ENCODE measurements at places on chromosomes 13 and 19.

GRCh38 chr19:38152461-38153379, 71.3 kb downstream of the DPF1 start:
- no peak for DNase-seq

- peak; percentile 91 for DNase-seq
Measured at GRCh38 chr13:30870049-30870884, 35.8 kb upstream of the MEDAG start.

DNA sequence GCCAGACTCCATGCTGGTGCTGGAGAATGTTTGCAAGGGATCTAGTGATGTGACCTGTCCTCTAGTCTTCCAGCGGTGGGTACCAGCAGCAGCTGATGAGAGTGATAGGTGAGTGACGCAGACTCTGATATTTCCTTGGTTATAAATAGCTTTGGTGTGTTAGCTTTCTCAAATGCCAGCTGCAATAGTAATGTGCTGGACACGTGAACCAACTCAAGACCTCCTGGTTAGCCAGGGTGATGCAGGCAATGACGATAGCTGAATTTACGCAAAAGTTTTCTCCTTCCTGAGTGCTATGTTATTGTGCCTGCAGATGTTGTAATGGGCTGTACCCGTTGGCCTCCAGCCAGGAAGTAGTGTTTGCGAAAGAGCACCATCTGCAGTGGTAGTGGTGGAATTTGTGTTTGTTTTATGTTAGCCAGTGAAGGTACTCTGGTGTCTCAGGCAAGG, 129.5 kb downstream of the CYSLTR2 start:
- peak; percentile 64 for DNase-seq

- no peak for DNase-seq
Measured at GRCh38 chr19:34664168-34664567, 12.8 kb downstream of the SCGB2B2 start.

DNA sequence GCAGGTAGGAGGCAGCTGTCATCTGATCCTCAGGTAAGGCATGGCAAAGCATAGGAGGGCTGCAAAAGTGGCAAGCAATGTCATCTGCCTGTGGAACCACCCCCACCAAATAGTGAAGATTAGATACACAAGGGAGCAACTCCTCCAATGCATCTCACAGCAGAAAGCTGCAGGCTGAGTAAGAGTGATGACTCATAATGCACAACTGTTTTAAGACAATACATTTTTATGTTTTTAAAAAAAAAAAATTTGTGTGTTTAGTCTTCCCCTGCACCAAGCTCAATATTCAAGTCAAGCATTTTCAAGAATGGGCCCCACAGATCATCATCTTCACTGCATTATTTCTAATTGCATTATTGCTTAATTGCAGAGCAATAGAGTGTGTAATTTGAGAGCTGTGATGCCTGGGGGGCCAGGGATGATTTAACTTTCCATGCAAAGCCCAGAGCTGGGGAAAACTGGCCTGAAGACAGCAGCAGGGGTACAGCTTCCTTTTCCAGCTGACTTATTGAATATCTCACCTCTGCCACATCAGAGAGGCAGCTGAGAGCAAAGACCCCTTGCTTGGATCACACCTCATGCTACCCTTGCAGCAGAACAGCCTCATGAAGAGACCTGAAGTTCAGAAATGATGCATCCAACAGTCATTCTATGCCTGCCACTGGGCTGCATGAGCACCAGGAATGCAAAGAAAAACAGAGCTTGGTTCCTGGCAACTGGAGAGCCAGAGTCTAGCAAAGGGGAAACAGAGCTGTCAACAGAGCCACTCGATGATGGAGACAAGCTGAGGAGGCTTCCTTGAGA, 22.7 kb upstream of the POP4 start:
- DNase-seq, result no peak

DNA sequence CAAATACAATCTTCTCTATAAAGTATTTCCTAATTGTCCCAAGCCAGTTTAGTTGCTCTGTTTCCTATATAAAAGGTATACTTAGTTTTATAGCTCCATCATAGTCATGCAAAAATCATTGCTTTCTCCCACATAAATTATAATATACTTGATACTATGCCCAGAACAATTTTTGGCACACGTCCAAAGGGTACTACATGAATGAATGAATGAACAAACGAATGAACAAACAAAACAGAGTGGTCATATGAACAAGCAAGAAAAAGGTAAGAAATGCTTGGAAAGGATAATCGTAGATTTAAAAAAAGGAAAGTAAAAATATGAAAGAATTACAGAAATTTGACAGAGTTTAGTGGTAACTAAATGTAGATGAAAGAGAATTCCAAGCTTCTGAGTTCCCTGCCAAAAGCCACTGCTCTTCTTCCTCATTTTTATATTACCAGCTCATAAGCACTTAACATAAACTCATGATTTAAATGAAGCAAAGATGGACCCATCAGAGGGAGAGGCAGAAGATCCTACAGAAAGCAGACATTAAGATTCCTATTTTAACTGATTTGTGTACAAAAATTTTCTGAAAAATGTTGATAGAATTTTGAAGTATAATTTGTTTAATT, 123.2 kb downstream of the ENOX1 start:
- no peak for DNase-seq

GRCh38 chr19:37980419-37981170, 73.6 kb downstream of the SIPA1L3 start:
- no peak for DNase-seq

GRCh38 chr13:20997301-20998161, 63.9 kb downstream of the LATS2 start:
- no peak for DNase-seq

DNA sequence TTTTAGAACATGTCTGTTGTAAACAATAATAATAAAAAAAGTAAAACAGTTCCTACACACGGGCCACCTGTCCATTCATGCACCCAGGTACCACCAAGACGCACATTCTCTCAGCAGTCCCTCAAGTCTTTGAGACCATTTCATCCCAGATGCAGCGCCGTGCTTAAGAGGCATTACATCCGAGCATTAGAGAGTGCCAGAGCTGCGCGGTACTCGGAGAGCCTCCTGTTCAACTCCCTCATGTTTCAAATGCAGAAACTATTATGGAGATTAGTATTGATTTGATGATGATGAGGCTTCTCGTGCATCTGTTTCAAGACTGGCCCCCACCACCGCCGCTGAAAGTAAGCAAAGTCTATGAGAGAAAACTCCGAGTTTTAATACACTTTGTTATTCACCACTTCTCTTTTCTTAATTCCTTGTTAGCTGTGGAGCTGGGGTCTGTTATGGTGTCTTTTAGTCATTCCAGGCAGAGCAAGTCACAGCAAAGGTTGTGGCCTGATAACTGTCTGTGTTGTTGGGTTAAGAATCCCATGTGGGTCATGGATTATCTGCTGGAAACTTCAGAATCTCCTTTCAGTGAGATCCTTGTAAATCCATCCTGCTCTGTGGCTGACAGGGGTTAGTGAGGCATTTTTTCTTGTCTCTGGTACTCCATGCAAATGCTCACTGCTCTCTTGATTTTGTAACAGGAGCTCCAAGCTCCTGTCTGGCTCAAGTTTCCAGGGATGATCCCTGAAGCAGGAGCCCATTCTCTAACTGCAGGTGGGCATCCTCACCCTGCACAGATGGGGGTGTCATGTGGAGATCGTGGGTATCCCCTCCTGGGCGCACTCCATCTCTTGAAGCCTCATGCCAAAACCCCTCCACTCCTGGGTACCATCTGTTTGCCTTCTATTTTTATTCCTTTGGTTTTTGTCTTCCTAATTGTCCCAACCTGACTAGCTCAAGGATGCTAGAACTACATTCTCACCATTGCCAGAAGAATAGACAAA, 74.9 kb upstream of the MTIF3 start:
- DNase-seq, result no peak

GRCh38 chr19:29497241-29497640, 28.6 kb upstream of the VSTM2B start:
- DNase-seq, result no peak

- no peak for DNase-seq
Measured at GRCh38 chr13:27496536-27497273, 46.3 kb upstream of the MTIF3 start.

DNA sequence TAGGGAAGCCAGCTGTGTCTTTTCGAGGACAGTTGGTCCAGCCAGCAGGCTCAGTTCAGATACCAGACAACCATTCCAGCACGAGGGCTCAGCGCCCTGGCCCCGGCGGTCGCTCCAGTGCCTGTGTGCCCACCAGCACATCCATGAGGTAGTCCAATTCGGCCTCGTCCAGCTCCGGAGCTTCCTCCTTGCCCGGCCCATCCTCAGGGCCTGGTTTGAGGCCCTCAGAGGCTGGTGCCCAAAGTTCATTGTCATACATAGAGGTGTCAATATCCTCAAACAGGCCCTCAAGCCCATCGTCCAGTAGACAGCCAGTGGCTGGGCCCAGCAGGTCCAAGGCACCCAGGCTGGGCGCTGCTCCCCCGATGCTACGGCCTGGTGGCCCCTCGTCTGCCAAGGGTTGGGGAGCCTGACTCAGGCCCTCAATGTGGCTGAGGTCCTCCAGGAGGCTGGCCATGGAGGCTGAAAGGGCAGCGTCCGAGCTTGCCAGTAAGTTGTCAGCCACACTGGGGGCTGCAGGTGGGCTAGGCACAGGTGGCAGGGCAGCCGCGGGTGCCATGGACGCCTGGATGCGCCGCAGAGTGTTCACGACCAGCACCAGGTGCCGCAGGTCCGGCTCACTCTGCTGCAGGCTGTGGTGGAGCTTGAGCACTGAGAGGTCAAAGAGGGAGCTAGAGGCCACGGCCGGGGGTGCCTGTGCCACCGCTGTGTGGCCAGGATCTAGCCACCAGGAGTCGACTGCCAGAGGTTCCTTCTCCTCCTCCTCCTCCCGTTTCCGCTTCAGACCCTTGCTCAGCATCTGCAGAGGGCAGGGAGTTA, 2.8 kb downstream of the SERTAD1 start:
- DNase-seq, result no peak

DNA sequence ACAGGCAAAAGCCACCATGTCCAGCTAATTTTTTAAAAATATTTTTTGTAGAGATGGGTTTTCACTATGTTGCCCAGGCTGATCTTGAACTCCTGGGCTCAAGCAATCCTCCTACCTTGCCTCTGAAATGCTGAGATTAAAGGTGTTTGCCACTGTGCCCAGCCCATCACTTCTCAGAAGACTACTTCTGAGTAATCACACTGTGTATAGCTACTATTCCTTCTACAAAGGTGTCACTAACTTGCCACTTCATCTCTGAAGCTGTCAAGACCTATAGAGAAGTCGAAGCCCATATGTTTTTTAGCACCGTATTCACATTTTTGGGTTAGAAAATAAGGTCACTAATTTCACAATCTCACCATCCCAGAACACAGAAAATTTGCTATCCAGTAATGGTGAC, 36.0 kb upstream of the FNDC3A start:
- no peak for DNase-seq

DNA sequence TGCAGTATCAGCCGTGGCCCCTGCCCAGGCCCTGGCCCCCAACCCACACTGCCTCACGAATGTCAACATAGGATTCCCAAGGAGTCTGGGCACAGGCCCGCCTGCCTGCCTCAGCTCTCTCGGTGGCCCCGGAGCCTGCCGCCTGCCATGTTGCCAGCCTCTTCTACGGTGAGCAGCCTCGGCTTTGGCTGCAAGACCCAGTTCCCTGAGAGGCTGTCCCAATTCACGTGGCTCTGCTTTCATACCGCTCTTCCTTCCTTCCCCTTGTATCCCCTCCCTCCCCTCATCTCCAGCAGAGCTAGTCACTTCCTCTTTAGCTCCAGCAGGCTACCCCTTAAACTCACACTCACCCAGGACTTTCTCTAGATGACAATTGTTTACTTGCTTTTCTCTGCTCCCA, 42.7 kb downstream of the SERP2 start:
- no peak for DNase-seq

GRCh38 chr19:49492573-49493405, 3.4 kb upstream of the RPS11 start:
- DNase-seq, result no peak

- DNase-seq, result no peak
Measured at GRCh38 chr13:45368005-45368404, 27.0 kb upstream of the TPT1 start.

DNA sequence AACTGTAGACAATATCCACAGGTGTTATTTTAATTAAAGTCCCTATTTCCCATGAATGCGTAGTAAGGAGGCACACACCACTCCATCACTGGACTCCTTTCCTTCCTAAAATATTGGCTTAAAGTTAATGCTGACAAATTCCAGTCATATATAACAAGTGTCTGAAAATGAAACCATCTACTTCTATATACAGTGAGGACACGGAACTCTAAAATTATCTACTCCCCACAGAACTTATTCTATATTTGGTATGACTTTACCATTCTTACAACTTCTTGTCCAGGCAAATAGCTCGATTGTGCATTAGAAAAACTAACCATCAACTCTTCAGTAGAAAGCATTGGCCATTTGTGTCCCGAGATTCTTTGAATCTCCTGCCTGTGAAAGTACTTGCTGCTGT, 1560.2 kb downstream of the EFNB2 start:
- DNase-seq, result no peak

- no peak for DNase-seq
Measured at GRCh38 chr13:27279506-27279905, 8.9 kb downstream of the RASL11A start.

DNA sequence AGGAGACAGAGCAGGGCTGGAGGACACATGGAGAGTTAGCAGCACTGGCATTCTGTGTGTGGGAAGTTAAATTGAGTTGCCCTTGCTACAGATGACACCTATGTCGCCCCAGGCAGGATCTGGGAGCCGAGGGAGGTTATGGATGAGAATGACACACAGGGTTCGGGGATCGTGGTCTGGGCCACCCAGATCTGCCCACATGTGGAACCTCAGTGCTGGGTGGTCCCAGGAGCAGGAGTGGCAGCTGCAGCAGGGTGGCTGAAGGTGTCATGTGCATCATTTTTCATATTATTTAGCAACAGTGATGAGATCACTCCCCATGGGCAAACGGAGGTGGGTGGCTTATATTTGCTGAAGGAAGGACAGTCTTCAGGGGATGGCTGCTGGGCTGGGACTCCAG, 3.2 kb downstream of the IL17D start:
- DNase-seq, result no peak

- no peak for DNase-seq
Measured at GRCh38 chr13:110498327-110498726, 63.2 kb downstream of the RAB20 start.

- DNase-seq, result no peak
Measured at GRCh38 chr13:89352384-89352783, 1681.2 kb downstream of the SLITRK5 start.

GRCh38 chr19:29495091-29495490, 30.7 kb upstream of the VSTM2B start:
- no peak for DNase-seq

- DNase-seq, result no peak
Measured at GRCh38 chr13:76797361-76797760, 88.8 kb downstream of the KCTD12 start.

GRCh38 chr13:100363285-100363711, 225.3 kb downstream of the GGACT start:
- no peak for DNase-seq

GRCh38 chr19:38417544-38418506, 8.2 kb downstream of the RASGRP4 start:
- no peak for DNase-seq

DNA sequence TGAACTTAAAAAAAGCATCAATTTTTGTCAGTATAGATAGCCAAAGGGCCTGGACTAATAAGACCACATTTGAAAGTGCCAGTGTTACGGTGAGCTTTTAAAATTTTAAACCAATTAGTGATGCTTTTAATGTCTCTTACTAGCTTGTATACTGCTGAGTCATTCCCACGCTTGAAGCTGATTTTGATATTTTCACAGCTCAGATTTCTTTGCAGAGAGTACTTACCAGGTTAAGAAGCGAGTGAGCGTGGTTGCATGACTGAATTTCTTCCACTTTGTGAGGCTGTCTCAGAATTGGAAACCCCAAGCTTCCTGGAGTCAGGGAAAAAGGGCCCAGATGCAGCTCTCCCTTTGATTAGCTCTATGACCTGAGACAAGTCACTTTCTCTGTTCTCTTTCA, 74.5 kb upstream of the NBEA start:
- DNase-seq, result no peak

Data from tibial nerve (tissue), 4 donors.